Glomerular endothelial cell (primary cell): ENCODE measurements at places on chromosomes 1 and 21. TPM values are rescaled to one million over a fixed set of nuclear protein-coding genes. Genes with fewer than 3 reads are reported as not detected.

ITSN1 gene
- 44.3 and 47.9 TPM in 2 replicates for total RNA-seq

RIPPLY3 gene
- total RNA-seq, result 0.10 TPM in 1 of 2 replicates, not detected in the other

DNA sequence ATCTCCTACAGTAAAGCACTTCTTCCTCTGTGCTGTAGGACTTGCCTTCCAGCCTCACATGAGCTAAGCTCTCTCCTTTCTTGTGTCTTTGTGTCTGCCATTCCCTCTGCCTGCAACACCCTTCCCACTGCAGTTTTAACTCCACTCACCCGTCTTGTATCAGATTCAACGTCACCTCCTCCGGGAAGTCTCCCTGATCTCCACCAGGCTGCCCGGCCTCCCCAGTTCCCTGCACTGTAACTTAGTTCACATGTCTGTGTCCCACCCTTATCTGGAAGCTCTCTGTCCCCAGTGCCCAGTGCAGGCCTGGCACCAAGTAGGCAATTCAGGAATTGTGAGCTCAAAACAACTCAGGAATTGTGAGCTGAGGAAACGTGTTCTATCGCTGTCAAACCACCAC, 96.4 kb downstream of the GLIS1 start:
- DNase-seq, result no peak

DNA sequence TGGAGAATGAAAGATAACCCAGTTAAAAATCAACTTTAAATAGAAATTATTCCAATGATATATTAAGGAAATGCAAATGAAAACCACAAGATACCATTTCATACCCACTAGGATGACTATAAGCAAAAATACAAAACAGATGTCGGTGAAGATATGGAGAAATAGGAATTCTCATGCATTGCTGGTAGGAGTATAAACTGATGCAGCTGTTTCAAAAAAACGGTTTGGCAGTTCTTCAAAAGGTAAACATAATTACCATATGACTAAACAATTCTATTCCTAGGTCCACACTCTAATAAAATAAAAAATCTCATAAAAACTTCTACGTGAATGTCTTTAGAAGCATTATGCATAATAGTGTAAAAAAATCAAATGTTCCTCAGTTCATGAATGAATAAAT, 763.3 kb upstream of the BRINP3 start:
- DNase-seq, result no peak

GRCh38 chr1:1240822-1241587, 5.5 kb downstream of the C1QTNF12 start:
- no peak for DNase-seq

DNA sequence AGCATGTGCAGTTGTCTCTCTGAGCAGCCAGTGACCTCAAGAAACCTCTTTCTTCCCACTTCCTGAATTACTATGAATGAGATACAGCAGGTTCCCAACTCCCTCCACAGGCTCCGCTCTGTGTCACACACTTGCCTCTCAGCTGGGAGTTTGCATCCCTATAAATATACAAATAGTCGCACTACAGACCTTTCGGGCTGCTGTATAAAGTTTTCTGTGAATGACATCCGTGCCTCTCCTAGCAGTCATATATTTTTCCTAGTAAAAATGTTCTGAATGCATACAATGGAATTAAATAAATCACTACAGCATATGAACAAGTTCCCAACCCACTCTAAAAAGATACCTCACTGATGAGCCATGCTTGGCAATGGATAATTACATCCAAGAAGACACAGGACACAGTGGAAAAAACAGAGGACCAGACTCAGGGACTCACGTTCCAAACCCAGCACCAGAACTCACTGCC, 66.8 kb downstream of the CAPZB start:
- no peak for DNase-seq
